Stimulated activated CD4-positive, alpha-beta T cell treated with anti-CD3 and anti-CD28 coated beads, TNF-alpha, amount 100 ng/mL, for 1 hour (primary cell): ENCODE measurements at places on chromosomes 11 and 22.

DNA sequence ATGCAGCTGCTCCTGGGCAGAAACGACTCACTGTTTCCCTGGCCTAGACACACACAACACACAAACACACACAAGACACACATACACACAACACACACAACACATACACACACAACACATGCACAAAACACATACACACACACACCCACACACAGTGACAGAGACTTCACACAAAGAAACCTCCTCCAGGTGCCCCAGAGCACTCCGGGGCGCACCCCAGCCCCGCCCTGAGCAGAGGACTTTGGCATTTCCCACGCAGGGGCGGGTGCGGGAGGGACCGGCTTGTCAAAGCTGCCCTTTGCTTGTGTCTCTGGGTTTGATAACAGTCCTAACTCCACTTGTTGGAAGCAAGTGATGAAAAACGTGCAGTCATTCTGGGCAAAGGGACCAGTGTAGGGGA lies 6.5 kb downstream of the APOBEC3A start:
- no peak for DNase-seq

DNA sequence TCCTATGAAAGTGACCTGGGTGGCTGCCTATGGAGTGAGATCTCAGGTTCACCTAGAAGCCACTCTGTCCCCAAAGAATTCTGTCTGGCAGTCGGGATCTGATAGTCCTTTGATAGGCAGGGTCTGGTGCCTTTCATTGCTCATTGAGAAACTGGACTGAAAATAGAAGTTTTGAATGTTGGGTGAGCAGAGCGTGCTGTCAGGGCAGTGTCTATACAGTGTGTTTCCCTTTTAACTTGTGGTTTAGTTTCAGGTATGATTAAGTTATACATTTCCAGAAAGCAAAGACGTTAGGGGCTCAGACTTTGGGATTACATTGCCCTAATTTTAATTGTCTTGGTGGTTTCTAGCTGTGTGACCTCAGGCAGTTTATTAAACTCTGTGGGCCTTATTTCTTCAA lies 111.3 kb upstream of the PAX6 start:
- no peak for DNase-seq

- DNase-seq = no peak
Measured at GRCh38 chr11:94948070-94948617, 25.2 kb downstream of the CWC15 start.

- no peak for DNase-seq
Measured at GRCh38 chr22:30235687-30236170, 10.8 kb downstream of the LIF start.

GRCh38 chr11:85539029-85539689 lies 88.0 kb downstream of the DLG2 start:
- DNase-seq = no peak

- no peak for DNase-seq
Measured at GRCh38 chr22:43467216-43467940, 55.6 kb downstream of the MPPED1 start.

- DNase-seq = no peak
Measured at GRCh38 chr11:134519788-134520187, 107.7 kb upstream of the B3GAT1 start.

DNA sequence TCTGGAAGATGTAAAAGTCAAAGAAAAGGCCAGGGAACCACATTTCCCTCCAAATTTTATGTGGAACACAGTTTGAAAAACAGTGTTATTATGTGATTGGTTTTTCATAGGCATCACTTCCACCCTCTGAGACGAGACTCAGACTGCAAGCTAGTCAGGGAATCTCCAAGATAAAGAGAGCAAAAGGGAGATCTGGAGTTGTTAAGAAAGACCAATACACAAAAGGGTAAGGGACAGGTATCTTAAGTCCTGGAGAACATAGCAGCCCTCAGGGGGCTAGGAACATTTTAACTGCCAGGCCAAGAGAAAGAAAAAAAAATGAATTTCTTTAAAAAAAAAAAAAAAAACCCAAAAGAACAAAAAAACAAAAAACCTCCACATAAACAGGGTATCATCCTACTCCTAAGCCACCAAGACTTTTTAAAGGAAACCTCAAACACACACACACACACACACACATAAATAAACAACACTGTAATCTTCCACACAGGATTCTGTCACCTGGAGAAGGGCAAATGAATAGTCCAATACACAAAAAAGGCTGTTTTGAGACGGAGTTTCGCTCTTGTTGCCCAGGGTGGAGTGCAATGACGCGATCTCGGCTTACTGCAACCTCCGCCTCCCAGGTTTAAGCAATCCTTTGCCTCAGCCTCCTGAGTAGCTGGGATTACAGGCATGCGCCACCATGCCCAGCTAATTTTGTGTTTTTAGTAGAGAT lies 44.5 kb downstream of the CELF1 start:
- DNase-seq = no peak

GRCh38 chr11:110524238-110524637 lies 94.5 kb downstream of the FDX1 start:
- DNase-seq = no peak

GRCh38 chr22:35601743-35602615 lies 15.2 kb downstream of the MB start:
- DNase-seq = no peak

GRCh38 chr11:35559949-35560348 lies 34.5 kb upstream of the PAMR1 start:
- no peak for DNase-seq

GRCh38 chr22:44451016-44451415 lies 47.0 kb downstream of the RTL6 start:
- no peak for DNase-seq

DNA sequence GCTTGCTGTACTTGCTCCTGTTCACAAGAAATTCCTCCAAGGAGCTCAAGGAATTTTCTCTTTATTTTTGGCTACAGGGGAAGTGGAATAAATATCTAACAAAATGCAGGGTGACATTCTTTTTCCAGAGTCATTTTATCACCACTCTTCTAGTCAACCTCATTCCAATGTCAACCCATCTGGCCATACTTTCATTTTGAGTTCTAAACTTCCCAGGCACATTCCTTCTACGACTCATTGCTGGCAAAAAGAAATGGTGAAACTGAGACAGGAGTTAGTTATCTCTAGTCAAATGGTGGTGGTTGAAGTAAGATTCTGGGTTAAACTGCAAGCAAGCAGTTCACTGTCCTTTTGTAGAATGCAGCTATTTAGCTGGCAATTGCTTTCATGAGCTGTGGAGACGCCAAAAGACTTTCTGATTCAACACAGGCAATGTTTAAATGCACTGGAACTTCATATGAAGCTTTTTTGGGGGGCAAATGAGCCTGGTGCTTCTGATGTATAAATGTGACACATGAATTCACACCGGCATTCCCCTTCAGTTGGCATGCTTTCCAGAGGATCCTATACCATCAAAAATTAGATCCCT lies 304.6 kb downstream of the CADM1 start:
- no peak for DNase-seq

GRCh38 chr22:32720924-32721323 lies 80.6 kb upstream of the TIMP3 start:
- DNase-seq = no peak

DNA sequence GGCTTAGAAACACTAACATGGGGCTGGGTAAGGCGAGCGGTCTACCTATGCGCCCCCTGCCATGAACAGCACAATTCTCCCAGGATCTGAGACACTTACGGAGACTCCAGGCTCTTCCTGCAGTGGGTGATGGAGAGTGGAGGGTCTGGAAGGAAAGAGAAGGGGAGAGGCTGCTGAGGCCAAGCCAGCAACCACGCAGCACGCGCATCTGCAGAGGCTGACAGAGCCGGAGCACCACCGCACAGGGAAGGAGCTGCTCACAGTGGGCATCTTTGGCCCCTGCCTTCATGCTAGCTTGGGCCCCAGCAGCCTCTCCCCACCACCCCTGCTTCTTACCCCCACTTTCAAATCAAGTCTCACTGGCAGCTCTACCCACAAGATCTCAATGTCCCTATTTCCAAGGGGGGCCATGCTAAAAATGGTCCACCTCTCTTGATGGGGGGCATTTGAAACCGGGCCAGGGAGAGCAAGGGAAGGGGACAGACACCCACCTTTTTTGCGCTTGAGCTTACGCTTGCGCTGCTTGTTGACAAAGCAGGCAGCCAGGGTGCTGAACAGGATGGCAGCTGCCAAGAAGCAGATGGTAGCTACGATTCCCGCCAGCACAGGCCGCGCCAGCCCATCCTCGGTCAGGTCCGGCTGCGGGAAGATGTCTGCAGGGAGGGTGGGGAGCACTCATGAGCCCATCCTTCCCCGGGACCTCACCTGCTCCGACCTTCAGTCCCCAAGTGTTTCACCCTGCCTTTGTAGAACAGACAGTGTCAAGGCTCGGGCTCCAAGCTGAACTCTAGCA lies 34.5 kb downstream of the IGSF9B start:
- DNase-seq = no peak

DNA sequence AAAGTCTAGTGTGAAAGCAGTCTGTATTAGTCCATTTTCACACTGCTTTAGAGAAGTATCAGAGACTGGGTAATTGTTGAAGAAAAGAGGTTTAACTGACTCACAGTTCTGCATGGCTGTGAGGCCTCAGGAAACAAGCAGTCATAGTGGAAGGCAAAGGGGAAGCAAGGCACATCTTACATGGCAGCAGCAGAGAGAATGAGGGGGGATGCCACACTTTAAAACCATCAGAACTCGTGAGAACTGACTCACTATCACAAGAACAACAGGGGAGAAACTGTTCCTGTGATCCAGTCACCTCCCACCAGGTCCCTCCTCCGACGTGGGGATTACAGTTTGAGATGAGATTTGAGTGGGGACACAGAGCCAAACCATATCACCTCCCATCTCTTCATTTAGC lies 13.8 kb upstream of the TUBA8 start:
- no peak for DNase-seq

DNA sequence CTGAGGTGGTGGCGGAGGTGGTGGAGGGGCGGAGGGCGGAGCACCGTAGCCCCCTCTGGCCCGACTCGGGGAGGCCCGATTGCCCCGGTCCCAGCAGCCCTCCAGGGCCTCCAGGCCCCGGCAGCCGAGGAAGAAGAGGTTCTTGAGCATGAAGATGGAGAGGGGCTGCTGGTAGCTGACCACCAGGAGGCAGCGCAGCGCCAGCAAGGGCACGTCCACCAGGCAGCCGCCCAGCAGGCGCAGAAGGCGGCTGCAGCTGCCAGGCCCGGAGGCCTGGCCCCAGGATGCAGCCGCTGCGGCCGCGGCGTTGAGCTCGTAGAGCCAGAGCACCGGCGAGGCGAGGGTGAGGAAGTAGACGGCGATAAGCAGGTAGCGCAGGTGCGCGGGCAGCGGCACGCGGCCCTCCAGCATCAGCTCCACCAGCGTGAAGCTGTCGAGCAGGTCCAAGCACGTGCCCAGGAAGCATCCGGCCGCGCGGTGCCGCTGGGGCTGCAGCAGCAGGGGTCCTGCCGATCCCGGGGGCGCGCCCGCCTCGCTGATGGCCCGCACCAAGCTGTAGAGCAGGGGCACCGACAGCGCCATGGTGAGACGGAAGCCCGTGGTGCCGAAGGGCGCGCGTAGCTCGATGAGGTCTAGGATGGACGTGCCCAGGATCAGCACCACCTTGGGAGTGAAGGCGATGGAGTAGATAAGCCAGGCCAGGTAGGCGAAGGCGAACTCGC lies 1.5 kb downstream of the TMEM121B start:
- DNase-seq = no peak

DNA sequence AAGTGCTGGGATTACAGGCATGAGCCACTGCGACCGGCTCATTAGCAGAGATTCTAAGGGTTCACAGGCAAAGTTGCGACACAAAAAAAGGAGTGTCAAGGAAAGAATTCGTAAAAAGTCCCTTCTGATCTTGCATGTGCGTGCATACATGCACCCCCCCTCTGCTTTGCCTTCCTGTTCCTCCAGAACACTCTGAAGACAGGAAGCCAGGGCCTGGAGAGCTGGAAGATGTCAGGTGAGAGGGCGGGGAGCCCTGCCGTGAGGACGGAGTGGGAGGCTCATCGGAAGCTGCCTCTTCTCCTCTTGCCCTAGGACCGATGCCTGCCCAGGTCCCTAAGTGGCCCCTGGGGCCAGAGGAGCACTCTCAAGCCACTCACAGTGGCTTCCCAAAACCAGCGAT lies 89.1 kb downstream of the LARGE1 start:
- DNase-seq = no peak

- no peak for DNase-seq
Measured at GRCh38 chr22:27297125-27297524, 504.4 kb downstream of the MN1 start.

DNA sequence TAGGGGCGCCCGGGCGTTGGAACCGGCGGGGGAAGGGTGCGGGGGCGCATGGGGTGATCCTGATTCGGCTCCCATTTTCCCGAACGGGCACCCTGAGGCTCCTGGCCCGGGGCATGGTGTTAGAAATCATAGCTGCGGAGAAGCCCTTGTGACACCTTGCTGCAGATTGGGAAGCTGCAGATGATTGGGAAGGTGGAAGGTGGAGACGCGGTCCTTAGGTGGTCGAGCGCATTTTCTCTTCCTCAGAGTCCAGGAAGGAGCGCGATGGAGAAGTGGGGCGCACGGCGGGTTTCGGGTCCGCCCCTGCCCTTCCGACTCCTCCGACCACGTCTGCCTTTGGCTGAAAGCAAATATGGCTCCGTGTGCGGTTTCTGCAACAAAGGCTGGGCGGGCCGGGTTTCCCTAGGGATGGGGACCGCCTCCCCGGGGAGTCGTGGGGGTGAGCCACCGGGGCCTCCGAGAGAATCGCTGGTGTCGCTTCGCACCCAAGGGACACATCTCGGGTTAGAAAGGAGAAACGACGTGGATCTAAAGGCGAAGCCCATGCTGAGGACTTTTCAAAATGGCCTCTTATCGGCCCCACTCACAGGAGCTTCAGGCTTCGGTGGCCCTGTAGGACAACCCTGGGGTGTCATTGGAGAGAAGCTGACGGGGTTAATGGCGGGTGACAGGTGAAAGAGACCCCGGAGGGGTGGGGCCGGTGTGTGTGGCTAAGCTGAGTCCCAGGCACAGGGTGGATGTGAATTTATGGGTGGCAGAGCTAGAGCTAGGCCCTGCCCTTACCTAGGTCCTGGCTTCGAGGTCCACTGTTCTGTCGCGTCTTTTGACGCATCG lies 707 bp upstream of the FTH1 start:
- peak; percentile 22 for DNase-seq

GRCh38 chr11:8285228-8285627 lies 21.6 kb upstream of the LMO1 start:
- DNase-seq = no peak

DNA sequence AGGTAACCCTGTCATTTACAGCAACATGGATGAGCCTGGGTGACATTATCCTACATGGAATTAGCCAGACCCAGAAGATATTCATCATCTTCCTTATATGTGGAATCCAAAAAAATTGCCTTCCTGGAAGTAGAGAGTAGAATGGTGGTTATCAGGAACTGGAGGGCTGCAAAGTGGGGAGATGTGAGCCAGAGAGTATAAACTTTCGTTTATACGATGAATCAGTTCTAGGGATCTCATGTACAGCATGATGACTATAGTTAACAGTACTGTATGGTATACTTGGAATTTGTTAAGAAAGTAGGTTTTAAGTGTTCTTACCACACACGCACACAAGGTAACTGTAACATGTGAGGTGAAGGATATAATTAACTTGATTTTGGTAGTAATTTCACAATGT lies 79.1 kb downstream of the TBC1D22A start:
- DNase-seq = no peak

DNA sequence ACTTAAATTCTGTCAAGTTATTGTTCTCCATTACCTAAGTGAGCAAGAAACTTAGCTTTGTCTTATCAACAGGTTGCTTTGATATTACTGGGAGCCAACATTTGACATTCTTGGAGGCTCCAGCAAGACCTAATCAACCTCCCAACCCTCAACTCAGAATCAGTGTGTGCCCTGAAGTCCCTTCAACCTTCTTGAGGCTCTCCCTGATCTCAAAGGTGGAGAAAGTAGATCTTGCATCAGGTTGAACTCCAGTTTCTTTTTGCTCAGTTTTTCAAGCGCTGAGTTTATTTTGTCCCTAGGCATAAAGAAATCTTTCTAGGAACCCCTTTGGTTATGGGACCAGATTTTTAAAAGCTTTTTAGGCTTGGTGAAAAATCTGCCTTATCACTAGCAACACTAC lies 1.4 kb downstream of the FAM111A start:
- DNase-seq = no peak
